ENCODE measurements at places on chromosomes 5 and 9.

GRCh38 chr9:32741706-32742105 is 41.6 kb upstream of the TMEM215 start:
- DNase-seq, result no peak

DNA sequence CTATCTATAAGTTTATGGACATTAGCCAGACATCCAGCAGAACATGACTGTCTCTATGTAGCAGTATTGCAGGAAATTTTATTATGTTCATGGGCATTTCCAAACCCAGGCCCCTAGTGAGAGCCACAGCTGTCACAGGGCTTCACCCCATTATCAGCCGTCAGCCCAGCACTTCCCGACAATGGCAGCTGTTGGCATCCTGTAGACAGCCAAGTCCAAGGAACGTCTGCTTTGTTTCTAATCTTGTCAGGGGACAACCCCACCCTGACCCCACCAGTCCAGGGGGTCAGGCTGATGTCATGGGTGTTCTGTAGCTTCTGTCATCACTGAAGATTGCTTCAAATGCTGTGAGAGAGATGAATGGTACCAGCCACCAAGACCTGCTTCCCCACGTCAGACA is 565.3 kb upstream of the BRINP1 start:
- no peak for DNase-seq

DNA sequence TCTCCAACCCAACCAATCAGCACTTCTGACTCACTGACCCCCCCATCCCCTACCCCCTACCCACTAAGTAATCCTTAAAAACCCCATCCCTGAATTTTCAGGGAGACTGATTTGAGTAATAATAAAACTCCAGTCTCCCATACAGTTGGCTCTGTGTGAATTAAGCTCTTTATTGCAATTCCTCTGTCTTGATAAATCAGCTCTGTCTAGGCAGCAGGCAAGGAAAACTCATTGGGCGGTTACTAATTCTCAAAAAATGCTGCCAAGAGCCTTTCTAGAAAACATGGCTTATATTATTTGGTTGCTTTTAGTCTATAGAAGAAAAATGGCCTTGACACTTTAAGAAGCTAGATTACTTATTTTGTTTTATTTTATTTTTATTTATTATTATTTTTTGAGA is 131.7 kb downstream of the SUSD1 start:
- DNase-seq, result no peak

DNA sequence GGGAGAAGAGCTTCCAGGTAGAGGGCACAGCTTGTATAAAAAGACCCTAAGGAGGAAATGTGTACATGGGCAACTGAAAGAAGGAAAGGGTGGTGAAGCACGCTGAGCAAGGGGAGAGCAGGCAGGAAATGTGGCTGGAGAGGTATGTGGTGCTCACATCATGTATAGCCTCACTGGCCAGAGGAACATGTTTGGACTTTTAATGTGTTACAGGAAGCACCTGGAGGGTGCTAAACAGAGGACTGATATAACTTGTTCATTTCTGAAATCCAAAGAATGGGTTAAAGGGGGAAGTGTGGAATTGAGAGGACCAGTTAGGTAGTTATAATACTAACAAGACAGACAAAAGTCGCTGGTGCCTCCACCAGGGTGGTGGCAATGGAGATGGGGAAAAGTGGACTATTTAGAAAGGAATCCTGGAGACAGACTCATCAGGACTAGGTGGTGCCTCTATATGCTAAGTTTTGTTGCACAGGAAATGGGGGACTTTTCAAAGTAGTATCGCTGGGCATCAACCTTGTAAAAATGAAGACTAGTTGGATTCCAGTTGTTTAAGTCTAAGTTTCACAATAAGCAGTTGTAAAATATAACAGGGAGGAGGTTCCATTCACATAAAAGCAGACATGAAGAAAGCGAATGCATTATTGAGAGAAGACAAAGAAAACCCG is 63.1 kb upstream of the CD180 start:
- DNase-seq, result no peak

DNA sequence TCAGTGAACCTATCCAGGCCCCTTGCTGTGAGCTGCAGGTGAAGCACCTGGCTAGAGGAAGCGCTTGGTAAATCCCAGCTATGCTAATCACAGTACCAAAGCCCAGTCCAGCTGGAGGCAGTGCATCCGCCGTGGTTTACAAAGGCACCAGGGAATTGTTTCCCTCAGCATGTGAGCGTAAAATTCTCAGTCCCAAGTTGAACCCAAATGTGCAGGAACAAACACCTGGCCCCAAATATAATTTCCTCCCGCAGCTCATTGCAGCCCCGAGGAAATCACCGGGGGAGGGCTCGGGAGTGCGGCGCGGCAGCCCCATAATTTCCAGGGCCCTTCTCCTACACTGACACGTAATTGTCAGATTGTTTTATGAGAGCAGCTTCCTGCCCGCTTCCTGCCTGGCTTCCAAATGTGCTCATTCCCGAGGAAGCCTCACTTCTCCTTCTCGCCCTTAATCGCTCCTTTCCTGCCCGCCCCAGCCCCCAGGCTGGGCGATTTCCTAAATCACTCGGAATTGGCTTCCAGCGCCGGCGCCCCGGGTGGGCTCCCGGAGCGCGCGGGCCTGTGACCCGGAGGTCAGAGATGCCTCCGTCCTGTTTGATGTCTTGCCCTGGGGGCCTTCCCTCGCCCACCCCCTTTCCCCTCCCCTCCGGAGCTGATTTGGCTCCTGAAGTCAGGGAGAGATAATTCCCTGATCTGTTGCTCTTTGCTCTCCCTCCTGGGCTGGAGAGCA is 134.4 kb downstream of the FGF1 start:
- peak; percentile 30 for DNase-seq

DNA sequence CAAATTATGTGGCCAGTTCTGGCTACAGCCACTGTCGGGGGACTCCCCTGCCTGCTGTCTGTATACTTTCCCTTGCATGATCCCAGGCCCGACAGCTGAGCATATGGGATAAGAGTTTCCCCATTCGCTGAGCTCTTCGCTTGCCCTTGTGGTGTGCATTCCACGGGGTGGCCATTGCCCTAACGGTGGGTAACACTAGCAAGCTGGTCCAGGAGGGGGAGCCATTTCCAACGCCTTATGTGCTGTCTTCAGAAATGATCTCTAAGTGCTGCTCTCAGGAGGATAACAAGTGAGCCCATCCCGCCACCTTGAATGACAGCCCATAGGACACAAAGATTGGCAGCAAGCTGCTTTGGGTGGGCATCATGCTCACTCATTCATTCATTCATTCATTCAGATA is 190.9 kb downstream of the FSTL4 start:
- DNase-seq, result peak; percentile 4

- no peak for DNase-seq
These were observed 346.2 kb upstream of the CTNND2 start for GRCh38 chr5:12250454-12250853.

GRCh38 chr5:79750611-79751510 is 61.2 kb downstream of the CMYA5 start:
- DNase-seq, result no peak

DNA sequence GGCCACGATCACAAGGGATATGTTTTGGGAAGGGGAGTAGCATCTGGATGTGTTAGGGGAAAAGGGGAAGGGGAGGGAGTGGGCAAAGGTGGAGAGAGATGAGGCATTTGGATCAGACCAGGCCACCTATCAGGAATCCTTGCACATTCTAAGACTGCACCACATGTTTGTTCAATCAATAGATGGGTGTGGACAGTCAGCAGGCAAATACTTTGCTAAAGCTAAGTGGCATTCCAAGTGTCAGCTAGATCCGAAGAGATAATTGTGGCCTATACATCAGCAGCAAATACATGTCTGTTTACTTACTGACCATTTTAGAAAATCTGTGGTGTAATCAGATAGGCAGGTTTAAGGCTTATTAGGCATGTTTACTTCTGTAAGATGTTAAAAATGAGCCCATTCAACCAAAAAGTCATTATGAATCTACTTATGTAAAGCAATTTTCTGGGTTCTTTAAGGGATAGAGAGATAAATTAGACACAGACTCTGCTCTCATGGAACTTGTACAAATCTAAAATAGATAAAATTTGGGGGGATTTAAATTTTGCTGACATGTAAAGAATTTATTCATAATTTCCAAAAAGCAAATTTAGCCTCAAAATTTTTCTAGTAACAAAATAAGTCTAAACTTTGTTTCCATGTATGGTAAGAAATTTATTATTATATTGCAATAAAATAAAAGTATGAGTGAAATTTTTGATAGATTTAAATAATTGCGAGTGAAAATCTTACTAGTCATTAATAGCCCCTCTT is 107.3 kb downstream of the SNCAIP start:
- peak; percentile 13 for DNase-seq

GRCh38 chr5:57804505-57804904 is 321.9 kb upstream of the ACTBL2 start:
- no peak for DNase-seq

DNA sequence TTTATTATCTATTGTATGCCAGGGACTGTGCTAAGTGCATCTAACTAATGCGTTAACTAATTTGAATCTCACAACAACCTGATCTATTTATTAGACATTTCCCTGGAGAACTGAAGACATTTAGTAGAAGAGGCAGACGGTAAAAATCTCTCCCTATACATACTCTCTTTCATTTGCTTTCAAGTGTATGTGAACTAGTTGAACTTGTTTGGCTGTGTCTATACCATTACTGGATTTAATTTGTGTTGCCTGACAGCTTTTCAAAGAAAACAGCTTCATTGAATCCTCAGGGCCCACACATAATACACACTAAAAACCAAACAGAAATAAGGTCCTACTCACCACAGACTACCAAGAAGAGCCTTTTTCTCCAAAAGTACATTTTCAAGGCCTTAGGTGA is 133.6 kb upstream of the NR3C1 start:
- no peak for DNase-seq

DNA sequence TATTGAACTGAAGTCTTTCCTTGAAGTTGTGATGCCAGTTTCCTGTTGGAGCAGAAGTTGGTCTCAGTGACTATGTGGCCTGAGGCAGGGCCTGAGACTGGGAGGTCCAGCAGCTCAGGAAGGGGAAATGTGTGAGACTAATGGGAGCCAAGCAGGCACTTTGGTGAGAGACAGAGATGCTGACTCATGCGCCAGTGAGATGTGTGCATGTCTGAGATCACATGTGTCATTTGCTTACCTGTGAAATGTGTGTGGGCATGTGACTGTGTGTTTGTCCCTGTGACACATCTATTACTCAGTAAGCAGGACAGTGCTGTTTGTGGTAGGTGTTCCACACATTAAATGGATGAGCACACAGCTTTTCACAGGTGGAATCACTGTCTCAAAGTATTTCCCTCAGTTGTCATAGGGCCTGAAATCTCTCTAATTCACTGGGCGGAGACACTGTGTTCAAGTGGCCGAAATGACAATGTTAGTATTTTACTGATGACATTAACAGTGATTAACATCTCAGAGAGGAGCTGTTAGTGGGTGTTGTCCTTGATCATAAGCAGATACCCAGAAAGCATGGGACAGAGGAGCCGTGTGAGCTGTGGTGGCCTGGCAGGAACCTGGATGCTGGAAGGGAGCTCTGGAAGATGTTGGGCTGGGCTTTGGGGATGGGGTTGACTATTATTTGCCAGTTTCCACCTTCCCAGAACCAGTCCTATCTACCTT is 7.4 kb downstream of the NPR2 start:
- peak; percentile 23 for DNase-seq

DNA sequence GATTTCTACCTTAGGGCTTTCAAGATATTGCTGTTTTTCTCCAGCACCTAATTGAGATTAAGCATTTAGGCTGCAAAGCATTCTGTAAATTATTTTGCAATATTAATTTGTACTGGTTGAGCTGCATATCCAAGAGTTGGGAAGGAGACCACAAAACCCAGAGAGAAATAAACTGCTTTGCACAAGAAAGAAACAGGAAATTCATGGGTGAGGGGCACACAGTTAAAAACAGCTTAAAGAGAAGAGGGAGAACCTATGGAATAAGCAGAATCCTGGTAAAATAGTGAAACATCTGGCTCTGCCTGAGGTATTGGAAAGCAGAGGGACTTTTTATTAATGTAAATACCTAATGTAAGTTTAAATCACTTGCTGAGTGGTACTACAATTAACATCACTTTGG is 243.0 kb downstream of the TMEM167A start:
- DNase-seq, result no peak

GRCh38 chr9:21324047-21324446 is 11.2 kb downstream of the KLHL9 start:
- no peak for DNase-seq

- DNase-seq, result no peak
These were observed 55.2 kb upstream of the ZNF622 start for GRCh38 chr5:16520841-16521240.

- no peak for DNase-seq
These were observed 82.8 kb downstream of the LMX1B start for GRCh38 chr9:126696401-126697145.

DNA sequence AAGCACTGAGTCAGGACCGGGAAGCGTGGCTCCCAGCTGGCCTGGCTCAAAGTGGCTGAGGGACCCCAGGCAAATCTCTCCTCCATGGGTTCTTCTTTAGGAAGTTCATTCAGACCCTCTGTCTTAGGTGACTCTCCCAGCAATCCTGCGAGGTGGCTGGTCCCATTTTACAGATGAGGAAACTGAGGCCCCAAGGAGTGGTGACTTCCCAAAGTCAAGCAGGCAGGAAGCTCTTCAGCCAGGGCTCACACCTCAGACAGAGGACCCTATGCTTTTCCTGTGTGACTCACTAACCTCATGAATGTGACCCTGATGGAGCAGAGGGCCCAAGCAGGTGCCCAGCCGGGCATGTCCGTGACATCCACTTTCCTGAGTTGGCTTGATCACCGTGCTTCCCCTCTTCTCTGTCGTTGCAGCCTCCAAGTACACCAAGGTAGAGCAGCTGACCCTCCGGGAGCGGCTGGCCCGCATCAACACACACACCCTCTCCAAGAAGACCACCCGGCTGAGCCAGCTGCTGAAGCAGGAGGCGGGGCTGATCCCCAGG is 36.5 kb downstream of the ARHGEF37 start:
- no peak for DNase-seq

All from fibroblast of villous mesenchyme (primary cell).